ENCODE measurements at places on chromosomes 7 and 10. TPM values are rescaled to one million over a fixed set of nuclear protein-coding genes. Genes with fewer than 3 reads are reported as not detected.

GRCh38 chr10:81920213-81920829, 45.3 kb downstream of the NRG3 start:
- no peak for DNase-seq
- no peaks in the 10 kb centered on the region for H3K27me3 ChIP-seq
- no peak overlapping the region for H3K27ac ChIP-seq

The SPAM1 gene
- total RNA-seq = not detected

- no peak overlapping the region for H3K4me3 ChIP-seq
- no peak overlapping the region for H3K27ac ChIP-seq
- DNase-seq = no peak
- no peaks in the 10 kb centered on the region for H3K36me3 ChIP-seq
- peaks cover 8% of the 10 kb centered on the region for H3K4me1 ChIP-seq
These were observed 19.9 kb upstream of the GPER1 start for GRCh38 chr7:1068013-1068412.

The COL17A1 gene
- total RNA-seq = not detected

- no peaks in the 10 kb centered on the region for H3K27me3 ChIP-seq
- no peak overlapping the region for H3K27ac ChIP-seq
- no peak overlapping the region for H3K4me3 ChIP-seq
These were observed 540.2 kb downstream of the NXPH1 start for GRCh38 chr7:8973601-8974000.

DNA sequence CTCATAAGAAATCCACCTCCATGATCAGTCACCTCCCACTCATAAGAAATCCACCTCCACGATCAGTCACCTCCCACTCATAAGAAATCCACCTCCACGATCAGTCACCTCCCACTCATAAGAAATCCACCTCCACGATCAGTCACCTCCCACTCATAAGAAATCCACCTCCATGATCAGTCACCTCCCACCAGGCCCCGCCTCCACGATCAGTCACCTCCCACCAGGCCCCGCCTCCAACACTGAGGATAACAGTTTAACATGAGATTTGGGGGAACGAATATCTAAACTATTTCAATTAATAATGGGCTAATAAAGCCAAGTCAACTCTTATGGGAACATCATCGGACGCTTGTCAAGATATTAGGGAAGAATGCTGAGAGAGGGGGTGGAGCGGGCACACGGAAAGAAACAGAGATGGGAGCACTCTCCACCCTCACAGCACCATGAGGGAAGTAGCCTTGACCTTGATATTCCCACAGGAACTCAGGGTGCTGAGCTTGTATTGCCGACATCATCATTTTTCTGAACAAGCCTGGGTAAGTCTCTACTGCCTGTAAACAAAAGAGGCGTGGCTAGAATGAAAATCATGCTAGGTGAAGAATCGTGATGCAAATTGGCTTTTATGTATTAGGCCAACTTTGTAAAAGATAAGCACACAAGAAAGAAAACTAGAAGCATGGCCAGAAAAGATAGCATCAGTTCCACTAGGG, 303.5 kb upstream of the KLF6 start:
- no peak for DNase-seq
- no peaks in the 10 kb centered on the region for H3K4me1 ChIP-seq
- H3K36me3 ChIP-seq = no peaks in the 10 kb centered on the region
- H3K27me3 ChIP-seq = no peaks in the 10 kb centered on the region

The STEAP1 gene
- total RNA-seq = not detected

The BNIP3 gene
- 40.7 TPM for total RNA-seq

DNA sequence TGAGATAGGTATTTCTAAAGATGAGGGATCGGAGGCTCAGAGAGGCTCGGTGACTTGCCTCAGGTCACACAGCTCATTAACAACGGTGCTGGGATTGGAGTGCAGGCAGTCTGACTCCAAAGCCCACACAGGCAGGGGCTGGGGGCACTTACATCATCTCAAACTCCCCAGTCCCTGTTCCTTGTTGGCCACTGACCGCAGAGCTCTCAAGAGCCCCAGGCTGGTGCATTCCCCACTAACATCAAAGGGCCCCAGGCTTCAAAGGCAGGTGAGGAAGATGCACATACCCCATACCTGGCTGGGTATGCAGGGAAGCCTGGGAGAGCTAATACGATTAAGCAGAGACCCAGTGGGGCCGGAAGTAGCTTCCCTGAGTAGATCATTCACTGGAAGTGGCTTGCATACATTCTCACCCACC, 13.7 kb upstream of the NODAL start:
- H3K27ac ChIP-seq = no peak overlapping the region
- H3K27me3 ChIP-seq = peaks cover 11% of the 10 kb centered on the region
- DNase-seq = no peak
- no peaks in the 10 kb centered on the region for H3K36me3 ChIP-seq
- H3K4me3 ChIP-seq = no peak overlapping the region

The CRHR2 gene
- total RNA-seq = not detected

The TAS2R3 gene
- total RNA-seq = 1.0 TPM

DNA sequence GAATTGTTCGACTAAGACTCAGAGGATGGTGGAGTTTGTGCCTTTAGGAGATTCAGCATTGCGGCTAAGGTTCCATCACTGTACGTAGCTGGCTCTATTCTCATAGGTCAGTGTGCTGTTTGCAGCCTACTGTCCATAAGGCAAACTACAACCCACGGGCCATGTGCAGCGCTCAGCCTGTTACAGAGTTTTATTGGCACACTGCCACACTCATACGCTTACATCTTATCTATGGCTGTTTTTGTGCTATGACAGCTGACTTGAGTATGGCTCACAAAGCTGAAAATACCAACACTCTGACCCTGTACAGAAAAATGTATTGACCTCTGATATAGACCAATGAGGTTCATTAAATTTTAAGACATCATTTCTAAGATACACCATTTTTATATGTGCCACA, 114.5 kb downstream of the ARID5B start:
- no peak for DNase-seq
- H3K36me3 ChIP-seq = no peaks in the 10 kb centered on the region
- H3K4me3 ChIP-seq = no peak overlapping the region
- H3K4me1 ChIP-seq = peaks cover 9% of the 10 kb centered on the region
- no peak overlapping the region for H3K27ac ChIP-seq

DNA sequence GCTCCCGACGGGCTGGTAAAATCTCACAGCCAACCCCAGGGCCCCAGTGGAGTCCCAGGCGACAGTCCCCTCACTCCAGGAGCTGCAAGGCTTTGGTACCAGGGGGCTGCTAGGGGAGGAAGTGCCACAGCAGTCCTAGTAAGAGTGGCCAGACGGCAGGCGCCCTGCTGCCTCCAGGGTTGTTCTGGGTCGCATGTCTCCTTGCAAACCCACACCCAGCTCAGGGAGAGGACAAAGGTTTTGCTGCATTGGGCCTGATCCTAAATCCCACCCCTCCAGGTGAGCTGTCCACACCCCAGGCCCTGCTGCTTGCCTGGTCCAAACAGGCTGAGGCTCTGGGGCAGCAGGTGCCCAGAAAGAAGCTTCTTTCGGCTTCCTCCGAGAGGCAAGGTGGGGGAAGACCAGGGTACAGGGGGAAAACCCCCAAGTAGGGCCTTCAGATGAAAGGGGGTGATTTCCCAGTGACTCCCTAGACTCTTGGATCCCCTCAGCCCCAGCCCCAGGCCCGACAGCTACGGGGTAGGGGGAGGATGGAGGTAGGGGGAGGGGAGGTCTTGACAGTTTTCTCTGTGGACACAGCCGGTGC, 4.2 kb upstream of the KCP start:
- H3K4me1 ChIP-seq = no peaks in the 10 kb centered on the region
- H3K4me3 ChIP-seq = no peak overlapping the region
- H3K36me3 ChIP-seq = no peaks in the 10 kb centered on the region

GRCh38 chr7:142595816-142596516, 153.3 kb upstream of the PRSS1 start:
- DNase-seq = no peak

GRCh38 chr10:121702351-121703320, 104.4 kb upstream of the FGFR2 start:
- no peaks in the 10 kb centered on the region for H3K4me1 ChIP-seq
- no peaks in the 10 kb centered on the region for H3K27me3 ChIP-seq
- H3K4me3 ChIP-seq = no peak overlapping the region
- H3K27ac ChIP-seq = no peak overlapping the region
- DNase-seq = no peak

GRCh38 chr7:137978464-137979237, 23.2 kb downstream of the CREB3L2 start:
- no peaks in the 10 kb centered on the region for H3K36me3 ChIP-seq
- no peaks in the 10 kb centered on the region for H3K27me3 ChIP-seq
- no peaks in the 10 kb centered on the region for H3K4me1 ChIP-seq
- DNase-seq = no peak

DNA sequence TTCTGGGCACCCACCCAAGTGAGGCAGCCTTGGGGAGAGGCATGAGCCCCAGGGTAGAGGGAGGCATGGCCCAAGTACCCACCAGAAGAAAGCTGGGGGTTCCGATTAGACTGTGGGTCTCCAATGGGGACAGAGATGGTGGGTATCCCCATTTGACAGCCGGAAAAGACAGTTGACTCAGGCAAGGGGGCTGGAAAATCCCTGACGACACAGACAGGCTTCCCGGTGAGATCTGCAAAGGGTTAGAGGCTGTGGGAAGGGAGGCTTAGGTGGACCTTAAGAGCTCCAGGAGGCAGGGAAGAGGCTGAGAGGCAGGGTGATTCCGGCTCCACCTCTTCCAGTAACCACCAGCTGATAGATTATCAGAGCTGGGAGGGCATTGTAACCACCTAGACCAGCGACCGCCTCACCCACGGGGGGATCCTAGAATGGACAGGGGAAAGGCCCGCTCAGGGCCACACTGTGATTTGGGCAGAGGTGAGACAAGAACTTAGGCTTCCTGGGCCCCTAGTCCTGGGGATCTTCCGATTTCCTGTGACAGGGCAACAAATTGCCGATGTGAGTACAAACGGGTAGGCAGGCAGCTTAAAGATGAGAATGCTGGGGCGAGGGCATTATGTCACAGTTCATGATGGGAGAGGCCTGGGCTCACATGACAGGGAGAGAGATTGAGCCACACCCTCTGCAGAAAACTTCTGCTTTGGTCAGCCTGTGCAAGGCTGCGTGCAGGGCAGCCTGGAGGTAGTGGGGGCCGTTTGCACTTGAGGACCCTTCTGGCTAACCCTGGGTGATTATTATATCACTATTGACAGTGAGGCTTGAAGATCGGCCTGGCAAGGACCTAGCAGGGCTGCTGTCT, 5.4 kb downstream of the TBATA start:
- H3K36me3 ChIP-seq = no peaks in the 10 kb centered on the region
- no peaks in the 10 kb centered on the region for H3K4me1 ChIP-seq
- DNase-seq = no peak
- H3K27me3 ChIP-seq = no peaks in the 10 kb centered on the region
- H3K27ac ChIP-seq = no peak overlapping the region
- no peak overlapping the region for H3K4me3 ChIP-seq

DNA sequence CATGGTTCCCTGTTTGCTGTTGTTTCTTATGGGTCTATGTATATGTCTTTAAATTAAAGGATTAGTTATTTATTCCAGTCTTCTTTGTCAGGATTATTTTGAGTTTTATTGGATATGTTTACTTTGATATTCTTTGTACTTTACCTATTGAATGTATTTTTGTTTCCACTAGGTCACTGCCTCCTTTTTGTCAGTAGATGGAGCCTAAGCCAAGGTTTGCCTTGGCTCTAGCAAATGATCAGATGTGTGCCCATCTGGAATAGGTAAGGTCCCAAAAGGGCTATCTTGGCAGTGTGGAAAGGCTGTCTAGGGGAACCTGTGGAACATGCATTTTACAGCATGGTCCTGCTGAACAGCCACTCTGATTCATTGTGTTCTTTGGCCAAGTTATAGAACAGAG, 337.3 kb upstream of the GHITM start:
- H3K27me3 ChIP-seq = no peaks in the 10 kb centered on the region
- H3K27ac ChIP-seq = no peak overlapping the region
- no peaks in the 10 kb centered on the region for H3K36me3 ChIP-seq
- no peaks in the 10 kb centered on the region for H3K4me1 ChIP-seq
- H3K4me3 ChIP-seq = no peak overlapping the region

DNA sequence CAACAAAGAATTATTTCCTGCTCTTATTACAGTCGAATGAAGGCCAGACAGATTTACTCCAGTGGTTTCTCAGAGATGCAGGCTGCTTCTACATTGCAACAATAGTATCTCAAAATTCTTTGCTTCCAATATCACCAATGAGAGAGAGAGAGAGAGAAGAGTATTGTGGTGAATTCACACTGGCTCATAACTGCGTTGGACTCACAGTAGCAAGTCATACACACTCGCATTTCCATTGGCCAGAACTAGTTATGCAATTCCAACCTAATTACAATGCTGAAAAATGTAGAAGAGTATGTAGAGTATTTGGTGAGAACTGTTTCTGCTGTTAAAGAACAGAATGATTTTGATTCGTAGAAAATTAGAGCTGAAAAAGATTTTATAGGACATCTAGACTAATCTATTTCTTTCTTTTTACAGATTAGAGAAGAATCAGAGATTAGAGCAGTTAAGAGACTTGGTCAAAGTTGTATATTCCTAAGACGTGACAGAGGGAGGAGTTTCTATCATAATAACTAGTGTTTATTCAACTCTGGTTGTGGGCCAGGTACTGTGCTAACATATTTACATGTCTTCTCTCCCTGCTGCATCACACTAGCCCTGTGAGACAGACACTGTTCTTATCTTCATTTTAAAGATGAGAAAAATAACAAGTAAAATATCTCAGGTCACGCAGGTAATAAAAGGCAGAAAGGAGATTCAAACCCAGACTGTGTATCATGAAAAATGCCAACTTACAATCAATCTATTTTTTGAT, 34.6 kb upstream of the PDK4 start:
- no peak overlapping the region for H3K27ac ChIP-seq
- H3K36me3 ChIP-seq = no peaks in the 10 kb centered on the region
- H3K27me3 ChIP-seq = no peaks in the 10 kb centered on the region
- H3K4me3 ChIP-seq = no peak overlapping the region
- no peak for DNase-seq

The OR2A14 gene
- not detected for total RNA-seq

The GIMAP5 gene
- total RNA-seq = 63.9 TPM

DNA sequence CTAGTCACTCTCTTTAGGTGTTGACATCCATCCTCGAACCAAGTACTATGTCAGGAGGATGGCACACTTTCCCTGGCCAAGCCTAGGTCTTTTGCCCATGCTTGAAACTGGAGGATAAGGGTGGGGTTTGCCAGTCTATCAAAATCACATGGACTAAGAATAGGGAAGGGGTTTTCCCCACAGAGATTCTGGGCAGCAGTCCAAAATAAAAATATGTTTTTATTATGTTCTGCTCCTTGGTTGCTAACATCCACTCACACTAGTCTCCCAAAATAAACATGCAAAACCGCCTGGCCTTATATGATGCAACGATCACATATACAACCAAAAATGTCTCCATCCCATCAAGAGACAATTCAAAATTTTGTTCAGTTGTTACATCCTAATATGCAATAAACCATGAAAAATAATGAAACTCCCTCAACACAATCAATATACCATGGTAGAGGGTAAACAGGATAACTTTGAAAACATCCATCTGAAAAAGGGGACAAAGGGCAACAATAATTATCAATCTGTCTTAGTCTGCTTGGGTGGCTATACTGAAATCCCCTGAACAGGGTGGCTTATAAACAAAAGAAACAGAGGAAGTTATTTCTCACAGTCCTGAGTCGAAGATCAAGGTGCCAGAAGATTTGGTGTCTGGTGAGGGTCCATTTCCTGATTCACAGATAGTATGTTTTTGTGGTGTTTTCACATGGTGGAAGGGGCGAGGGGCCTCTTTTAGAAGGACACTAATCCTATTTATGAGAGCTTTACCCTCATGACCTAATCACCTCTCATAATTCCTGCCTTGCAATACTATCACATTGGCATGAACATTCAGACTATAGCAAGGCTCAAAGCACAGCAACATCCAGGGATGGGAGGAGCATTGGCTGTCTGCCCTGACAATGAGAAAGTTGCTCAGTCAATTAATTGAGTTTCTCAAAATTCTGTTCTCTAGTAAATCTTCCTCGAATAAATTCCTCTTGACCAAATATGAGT, 159.3 kb downstream of the ETV1 start:
- H3K36me3 ChIP-seq = no peaks in the 10 kb centered on the region
- no peak overlapping the region for H3K4me3 ChIP-seq
- DNase-seq = no peak
- no peaks in the 10 kb centered on the region for H3K27me3 ChIP-seq
- no peak overlapping the region for H3K27ac ChIP-seq

Measured in CD8-positive, alpha-beta memory T cell (primary cell).